ENCODE measurements at places on chromosomes 2 and 18.

- no peak for DNase-seq
These were observed 13.8 kb upstream of the CXCR1 start for GRCh38 chr2:218180467-218181114.

DNA sequence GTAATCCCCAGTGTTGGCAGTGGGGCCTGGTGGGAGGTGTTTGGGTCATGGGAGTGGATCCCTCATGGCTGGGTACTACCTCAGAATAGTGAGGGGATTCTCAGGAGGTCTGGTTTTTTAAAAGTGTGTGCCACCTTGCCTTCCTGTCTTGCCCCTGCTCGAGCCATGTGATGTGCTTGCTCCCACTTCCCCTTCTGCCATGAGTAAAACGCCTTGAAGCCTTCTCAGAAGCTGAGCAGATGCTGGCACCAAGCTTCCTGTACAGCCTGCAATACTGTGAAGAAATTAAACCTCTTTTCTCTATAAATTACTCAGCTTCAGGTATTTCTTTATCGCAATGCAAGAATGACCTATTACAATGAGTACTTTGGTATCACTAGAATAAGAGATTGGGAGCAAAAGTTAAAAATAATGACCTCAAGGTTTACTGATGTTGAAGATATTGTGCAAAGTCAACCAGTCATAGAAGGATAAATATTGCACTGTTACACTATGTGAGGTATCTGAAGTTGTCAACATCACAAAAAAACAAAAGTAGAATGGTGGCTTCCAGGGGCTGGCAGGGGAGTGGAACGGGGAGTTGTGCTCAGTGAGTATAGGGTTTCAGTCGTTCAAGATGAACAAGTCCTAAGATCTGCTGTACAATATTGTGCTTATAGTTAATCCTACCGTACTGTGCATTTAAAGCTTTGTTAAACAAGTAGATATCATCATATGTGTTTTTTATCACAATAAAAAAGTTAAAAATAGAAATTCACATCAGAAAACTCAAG is 938.3 kb upstream of the CNTNAP5 start:
- DNase-seq = no peak

DNA sequence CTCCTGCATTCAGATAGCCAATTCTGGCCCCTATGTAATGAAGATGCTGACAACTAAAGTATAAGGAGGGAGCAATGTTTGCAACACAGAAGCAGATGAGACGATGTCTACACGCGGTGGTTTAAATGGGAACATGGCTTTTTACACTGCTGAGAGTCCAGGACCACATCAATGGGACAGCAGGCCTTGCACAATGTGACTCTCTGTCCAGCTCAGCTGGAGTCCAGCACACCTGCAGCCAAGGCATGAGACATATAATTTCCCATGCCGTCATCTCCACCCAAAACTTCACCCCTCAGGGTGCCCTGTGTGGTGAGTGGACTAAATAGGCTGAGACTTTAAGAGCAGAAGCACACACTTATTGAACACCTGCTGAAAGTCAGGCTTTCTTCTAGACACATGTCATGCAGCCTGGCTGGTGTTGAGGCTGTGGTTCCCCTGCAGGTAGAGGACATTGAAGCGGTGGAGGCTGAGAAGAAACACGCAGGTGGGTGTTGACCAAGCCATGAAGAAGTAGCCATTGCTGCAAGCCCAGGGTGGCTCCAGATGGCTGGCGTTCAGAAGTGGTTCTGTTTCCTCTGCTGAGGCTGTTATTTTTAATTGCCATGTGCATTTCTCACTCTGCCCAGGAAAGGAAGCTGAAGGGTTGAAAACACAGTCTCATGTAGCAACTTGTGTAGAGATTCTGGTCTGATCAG is 345.6 kb downstream of the MYCN start:
- DNase-seq = no peak

DNA sequence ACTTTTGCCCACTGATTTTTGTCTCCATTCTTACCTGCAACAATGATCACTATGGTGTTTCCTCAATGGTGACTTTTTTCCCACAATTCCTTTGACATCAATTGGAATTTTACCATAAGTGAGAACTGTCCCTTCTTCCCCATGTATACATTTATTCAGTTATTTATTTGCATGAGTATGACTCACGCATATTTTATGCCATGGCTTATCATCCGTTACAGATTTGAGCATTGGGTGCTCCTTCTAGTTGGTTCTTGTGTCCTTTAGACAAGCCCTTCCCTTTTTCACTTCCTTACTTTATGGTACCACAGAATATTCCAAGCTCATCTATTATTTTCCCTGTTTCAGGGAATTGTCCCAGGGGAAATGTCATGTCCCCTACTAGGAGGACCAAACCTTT is 7.6 kb downstream of the COX5B start:
- DNase-seq = no peak

- no peak for DNase-seq
These were observed 6.8 kb downstream of the ADCYAP1 start for GRCh38 chr18:911486-911885.

DNA sequence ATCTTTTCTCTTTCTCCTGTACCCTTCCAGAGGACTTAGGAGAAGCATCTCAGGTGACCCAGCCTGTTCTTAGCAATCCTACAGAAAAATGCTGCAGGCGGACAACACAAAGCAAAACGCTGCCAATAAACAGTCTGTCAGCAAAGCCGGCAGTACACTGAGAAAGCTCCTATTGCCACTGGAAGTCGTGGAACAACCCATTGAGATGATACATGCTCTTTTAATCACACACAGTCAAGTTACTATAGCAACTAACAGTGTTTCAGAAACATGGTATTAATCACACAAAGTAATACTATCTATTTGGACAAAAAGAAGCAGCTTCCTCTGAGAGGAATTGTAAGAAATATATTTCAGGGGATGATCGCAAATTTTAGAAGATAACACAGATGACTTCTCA is 10.5 kb downstream of the CTLA4 start:
- no peak for DNase-seq

DNA sequence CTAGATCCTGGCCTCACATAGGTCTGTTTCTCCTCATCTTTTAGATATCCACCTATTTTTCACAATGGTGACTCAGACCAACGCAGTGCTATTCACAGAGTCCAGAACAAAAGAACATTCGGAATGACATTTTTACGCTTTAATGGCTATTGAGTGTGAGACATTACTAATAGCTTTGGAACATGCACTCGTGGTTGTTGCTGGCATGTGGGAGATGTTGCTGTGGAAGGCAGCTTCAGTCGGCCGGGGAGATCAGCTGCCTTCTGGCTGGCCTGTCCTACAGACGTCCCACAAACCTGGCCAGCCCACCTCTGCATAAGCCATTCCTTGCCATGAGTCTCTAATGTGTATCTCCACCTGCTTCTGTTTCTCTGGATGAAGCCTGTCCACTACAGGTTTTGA is 3.4 kb downstream of the MBP start:
- no peak for DNase-seq

GRCh38 chr2:101307950-101308431 is 510 bp downstream of the RNF149 start:
- DNase-seq = no peak

DNA sequence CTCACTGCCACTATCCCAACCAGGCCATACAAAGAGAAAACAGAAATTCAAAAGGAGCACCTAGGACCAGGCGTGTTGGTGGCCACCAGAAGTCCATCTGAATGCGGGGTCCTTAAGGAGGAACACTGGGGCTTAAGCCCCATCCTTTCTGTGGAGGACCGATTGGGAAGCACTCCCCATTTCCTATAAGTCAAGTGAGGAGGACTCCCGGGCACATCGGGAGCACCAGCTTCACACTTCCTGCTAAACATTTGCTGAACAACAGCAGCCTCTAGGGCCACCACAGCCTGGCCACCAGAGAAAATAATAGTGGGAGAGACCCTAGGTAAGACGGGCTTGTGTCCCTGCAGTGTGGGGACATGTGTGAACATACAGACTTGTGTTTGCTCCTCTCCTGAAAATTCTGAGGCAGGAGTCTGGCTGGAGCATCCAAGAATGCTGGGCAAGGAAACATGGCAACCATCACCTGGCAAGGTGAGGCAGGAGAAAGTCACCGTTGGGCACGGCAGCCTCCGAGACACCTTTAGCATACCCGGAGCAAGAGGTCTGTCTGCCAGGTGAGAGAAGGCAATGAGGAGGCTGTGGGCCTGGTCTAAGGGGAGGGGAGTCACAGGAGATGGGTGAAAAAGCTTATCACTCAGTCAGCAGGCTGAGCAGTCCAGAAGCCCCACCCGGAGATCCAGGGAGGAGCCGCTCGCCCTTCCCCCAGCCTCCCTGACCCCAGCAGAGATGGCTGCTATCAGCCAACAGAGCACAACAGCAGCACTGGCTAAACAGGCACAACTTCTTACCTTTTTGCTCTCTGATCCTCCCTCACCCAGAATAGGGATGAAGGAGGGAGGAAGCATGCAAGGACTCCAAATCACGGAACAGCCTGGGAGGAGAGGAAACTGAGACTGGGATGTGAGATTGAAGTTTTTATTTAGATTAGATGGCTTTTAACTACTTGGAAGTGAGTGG is 282.3 kb downstream of the EIPR1 start:
- no peak for DNase-seq

- DNase-seq = no peak
These were observed 124.5 kb downstream of the PMAIP1 start for GRCh38 chr18:60024345-60024744.

DNA sequence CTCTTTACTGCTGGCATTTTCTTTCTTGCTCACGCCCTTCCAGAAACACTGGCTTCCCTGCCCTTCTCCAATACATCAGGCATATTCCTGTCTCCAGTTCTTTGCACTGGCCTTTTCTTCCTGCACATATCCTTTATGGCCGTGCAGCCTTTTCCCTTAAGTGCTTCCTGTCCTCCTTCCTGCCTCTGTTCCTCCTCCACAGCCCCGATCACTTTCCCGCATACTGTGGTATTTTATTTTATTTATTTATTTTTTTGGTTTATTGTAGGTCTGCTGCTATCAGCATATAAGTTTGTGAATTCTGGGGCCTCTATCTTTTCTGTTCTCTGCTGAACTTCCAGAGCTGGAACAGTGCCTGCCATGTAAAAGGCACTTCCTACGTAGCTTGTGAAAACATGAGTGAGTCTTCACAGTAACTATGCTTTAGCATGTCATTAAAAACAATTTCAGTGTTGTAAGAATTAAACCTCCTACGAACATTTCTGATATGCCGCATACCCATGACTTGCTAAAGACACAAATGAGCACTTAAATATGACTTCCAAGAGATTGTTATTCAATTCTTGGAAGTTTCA is 289.1 kb downstream of the TRIB2 start:
- DNase-seq = no peak

- DNase-seq = no peak
These were observed 23.5 kb downstream of the COMMD1 start for GRCh38 chr2:61928826-61929461.
